ENCODE measurements at places on chromosomes 12 and 14.

- DNase-seq: no peak
Observed at GRCh38 chr14:73740618-73741326, 26.6 kb upstream of the PNMA1 start.

DNA sequence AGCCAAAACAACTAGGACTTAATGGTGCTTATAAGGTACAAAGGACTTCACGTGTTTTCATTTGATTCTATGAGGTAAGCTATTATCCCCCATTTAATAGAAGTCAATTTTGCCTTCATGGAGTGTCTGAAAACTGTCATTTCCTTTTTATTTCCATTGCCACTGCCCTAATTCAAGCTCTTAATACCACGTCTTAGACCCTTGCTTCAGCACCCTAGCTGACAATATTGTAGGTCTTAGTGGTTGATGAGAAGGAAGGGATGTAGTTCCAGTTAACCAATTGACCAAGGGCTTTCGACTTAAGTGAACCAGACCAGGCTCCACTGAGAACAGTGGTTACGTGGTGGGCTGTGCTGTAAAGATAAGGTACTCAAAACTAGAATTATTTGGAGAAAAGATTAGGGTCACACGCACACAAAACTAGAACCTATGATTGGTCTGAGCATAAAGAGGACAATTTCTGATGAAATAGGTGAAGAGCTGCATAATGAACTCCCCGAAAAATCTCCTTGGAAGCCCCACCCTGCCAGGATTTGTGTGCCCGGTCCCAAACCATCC, 9.6 kb upstream of the ASIC1 start:
- DNase-seq: peak; percentile 96

GRCh38 chr12:18824287-18824686, 86.4 kb downstream of the CAPZA3 start:
- DNase-seq: peak; percentile 97

DNA sequence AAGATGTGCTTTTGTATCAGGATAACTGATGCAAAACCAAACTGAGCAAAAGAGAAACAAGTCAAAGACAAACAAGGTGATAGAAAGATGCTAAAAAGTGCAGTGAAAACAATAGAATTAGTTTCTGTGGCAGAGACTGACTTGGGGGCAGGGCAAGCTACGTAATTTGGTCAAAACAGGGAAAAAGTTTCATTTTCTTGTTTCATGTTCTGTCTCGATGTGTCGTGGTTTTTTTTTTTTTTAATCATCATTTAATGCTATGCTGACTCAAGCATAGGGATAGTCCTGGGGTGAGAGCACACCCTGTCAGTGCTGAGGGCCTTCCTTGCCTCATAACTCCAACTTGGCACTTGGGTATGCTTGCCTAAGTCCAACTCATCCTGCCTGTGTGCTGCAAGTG, 144.1 kb upstream of the PTPRQ start:
- no peak for DNase-seq

DNA sequence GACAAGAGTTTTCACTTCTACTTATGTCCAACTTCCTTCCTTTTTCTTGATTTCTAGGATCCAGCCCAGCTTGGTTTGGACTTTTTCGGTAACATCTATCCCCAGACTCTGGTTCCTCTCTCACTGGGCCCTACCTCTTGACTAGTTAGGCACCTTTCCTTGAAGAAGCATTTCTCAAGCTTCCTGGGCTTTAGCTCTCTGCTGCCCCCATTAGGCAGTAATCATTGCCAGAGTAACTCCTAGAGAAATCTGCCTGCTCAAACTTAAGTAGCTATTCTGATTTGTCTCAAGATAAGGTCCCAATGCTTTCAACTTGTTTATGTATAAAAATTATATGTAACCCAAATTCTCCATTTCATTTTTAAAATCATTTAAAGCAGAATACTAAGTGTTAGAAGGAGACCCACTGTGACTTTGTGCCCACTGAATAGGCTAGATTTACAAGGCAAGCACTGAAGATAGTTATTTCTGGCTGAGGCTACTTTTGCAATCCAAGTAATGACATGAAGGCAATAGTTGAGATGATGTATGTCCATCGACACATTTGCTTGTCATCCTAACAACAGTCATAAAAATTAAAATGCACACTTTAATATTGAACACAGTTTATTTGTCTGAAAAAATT, 275.0 kb upstream of the G2E3 start:
- peak; percentile 62 for DNase-seq

Measured in OCI-M1 (cell line).